ENCODE measurements at places on chromosomes 7 and 10.

- no peaks in the 10 kb centered on the region for H3K27me3 ChIP-seq
- H3K4me1 ChIP-seq, result no peaks in the 10 kb centered on the region
- H3K27ac ChIP-seq, result no peak overlapping the region
- no peaks in the 10 kb centered on the region for H3K36me3 ChIP-seq
- no peak for DNase-seq
Measured at GRCh38 chr7:4169455-4169854, 512.6 kb upstream of the FOXK1 start.

DNA sequence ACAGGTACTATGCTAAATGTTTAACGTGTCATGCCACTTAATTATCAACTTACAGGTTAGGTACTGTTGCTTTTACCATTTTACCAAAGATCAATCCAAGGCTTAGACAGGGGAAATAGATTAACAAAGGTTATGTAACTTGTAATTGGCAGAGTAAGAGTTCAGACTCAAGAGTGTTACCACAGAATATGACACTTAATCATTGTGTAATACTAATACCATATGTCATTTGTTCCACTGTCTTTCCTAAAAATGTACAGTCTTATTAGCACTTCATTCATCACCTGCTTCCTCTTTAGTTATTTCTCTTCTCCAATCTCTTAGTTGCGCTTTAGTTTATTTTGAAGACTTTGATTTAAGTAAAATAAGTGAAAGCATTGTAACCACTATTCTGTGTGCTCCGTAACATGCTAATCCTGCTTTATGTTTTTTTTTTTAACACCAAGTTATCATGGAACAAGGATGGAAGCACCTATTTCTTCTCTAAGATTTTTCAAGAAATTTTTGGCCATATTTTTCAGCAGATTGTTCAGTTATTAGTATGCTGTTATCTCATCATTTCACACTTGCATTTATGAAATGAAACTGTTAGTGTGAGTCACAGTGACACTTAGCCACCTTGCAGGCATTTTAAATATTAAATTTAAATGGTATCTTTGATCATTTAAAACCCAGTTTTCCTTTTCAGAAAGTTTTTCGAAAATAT, 197.3 kb downstream of the PHF14 start:
- no peak overlapping the region for H3K27ac ChIP-seq
- H3K27me3 ChIP-seq, result no peaks in the 10 kb centered on the region
- H3K36me3 ChIP-seq, result no peaks in the 10 kb centered on the region
- H3K4me1 ChIP-seq, result no peaks in the 10 kb centered on the region
- no peak overlapping the region for H3K4me3 ChIP-seq

GRCh38 chr10:113300617-113301016, 252.2 kb upstream of the HABP2 start:
- no peak for DNase-seq
- H3K27ac ChIP-seq, result no peak overlapping the region
- no peaks in the 10 kb centered on the region for H3K36me3 ChIP-seq
- H3K4me1 ChIP-seq, result no peaks in the 10 kb centered on the region
- H3K27me3 ChIP-seq, result peaks cover 33% of the 10 kb centered on the region
- no peak overlapping the region for H3K4me3 ChIP-seq

DNA sequence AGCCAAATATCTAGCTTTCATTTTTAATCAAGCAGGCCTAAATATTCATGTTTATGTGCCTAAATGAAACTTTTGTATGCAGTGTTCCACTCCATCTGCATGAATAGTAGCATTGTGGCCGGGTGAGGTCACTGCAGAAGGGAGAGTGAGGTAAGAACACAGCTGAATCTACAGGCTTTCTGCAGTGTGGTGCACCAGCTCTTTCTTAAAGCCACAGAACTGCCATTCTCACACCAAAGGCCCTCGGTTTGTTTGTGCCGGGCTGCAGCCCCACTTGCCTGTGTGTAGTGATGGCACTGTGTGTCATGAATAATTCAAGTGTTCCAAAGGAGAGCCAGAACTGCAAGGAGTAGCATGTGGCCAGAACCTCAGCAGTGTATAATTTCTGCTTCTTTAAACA, 204.1 kb downstream of the TRIL start:
- DNase-seq, result no peak
- H3K4me1 ChIP-seq, result no peaks in the 10 kb centered on the region
- no peak overlapping the region for H3K4me3 ChIP-seq
- H3K27me3 ChIP-seq, result no peaks in the 10 kb centered on the region
- H3K27ac ChIP-seq, result no peak overlapping the region

- H3K27ac ChIP-seq, result no peak overlapping the region
- peaks cover 57% of the 10 kb centered on the region for H3K27me3 ChIP-seq
- H3K36me3 ChIP-seq, result no peaks in the 10 kb centered on the region
- no peaks in the 10 kb centered on the region for H3K4me1 ChIP-seq
- DNase-seq, result no peak
Measured at GRCh38 chr10:79402951-79403350, 42.5 kb downstream of the ZCCHC24 start.
